ENCODE measurements at places on chromosomes 11 and 22.

DNA sequence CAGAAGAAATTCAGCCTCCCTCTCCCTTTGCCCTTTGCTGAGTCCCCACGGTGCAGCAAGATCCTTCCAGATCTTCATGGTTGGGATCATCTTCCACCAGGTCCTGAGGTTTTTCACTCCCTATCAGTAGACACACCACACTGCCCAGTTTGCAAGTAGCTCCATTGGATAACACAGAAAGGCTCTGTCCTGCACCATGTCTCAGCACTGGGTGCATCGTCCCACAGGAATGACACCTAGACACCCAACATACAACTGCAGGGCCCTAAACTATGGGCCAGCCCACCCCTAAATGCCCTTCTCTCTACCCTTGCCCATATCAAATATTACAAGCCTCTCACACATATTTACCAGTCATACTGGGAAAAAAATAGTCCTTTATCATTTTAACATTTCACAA is 9.4 kb downstream of the KLHL22 start:
- no peak for DNase-seq

- no peak for DNase-seq
Observed at GRCh38 chr22:24442352-24442744, 14.9 kb downstream of the ADORA2A start.

DNA sequence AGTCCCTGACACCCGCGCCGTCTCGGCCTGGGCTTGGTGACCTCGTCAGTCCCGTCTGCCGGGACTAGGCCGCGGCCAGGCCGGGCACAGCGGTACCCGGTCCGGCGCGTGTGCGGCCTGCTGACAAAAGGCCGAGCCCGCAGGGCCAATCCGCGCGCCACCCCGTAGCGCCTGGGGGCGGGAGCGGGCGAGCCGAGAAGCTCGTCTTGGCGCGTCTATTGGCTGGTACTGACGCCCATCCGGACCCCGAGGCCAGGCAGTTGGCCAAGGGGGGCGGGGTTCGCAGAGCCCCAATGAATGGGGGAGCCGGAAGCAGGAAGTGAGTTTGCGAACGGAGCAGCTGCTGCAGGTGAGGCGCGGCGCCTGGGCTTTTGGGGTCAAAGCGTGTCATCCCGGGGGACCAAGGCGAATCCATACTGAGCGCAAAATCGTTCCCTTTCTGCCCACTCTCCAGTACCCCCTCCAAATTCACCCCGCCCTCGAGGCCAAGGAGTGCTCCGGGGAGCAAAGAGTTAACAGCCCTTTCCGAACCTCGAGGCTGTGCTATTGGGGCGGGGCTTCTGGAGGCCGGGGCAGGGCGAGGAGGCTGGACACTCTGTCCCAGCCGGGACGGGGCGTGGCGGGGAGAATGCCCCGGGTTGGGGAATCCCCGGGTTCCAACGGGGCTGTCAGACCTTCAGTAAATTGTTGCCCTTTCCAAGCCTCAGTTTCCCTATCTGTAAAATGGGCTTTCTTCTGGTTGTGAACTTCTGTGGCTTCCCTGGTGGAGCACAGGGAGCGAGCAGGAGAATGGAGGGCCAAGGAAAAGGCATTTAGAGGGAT is at the start of gene DPP3:
Gene DPP3, plus strand, starts transcription at position 318 of the 822 bp plus-strand sequence. CDS start 1,767 bp downstream, outside the sequence.
- DNase-seq, result peak; percentile 99

- DNase-seq, result no peak
Observed at GRCh38 chr11:134497586-134497985, 85.5 kb upstream of the B3GAT1 start.

DNA sequence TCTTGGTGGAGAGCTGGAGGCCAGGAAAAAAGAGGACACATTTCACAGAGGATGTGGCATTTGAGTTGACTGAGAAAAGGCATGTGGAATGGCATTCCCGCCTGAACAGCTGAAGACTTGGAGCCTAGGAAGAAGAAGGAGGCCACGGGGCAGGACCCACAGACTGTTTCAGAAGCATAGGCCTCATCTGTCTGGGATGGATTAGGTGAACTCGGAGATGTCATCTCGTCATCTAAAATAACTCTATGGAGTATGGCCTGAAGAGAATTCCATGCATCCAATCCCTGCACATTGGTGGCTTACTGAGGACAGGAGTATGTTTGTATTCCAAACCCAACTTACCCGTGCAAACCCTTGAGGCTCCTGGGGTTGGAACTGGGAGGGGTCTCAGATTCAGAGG is 16.4 kb downstream of the SPATA19 start:
- no peak for DNase-seq

GRCh38 chr11:95335989-95336388 is 105.0 kb upstream of the SESN3 start:
- DNase-seq, result peak; percentile 11

DNA sequence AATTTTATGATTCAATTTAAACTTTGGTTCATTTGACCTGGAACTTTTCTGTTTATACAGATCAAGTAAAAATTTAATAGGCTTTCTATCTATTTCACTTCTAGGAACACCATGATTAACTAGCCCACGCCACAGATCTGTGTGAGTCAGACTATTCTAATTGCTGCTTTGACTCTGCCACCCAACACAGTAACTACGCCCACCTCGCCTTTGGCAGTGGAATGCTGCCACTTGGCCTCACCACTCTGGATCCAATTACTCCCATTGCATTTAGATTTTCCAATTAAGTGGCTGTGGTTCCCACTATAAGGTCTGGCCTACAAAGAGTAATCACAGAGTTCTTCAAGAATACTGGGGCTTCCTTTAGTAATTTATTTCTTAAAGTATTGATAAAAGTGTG is 46.6 kb upstream of the LIN7C start:
- no peak for DNase-seq

DNA sequence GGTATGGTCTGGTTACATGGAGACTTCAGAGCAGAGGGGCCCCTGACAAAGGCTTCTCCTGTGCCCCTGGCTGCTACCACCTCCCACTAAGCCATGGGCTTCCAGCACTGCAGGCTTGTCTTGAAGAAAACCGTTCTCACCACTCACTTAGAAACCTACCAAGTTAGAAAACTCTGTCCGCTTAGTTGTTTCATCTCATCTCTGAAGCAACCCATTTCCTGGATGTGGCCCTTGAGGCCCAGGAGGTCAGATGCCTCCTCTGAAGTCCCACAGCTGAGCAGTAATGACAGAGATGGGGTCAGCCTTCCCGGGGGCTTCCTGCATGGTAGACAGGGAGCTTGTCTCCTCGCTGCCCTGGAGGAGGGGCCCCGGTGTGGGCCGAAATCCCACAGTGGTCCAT is 12.9 kb downstream of the CSF2RB start:
- no peak for DNase-seq

DNA sequence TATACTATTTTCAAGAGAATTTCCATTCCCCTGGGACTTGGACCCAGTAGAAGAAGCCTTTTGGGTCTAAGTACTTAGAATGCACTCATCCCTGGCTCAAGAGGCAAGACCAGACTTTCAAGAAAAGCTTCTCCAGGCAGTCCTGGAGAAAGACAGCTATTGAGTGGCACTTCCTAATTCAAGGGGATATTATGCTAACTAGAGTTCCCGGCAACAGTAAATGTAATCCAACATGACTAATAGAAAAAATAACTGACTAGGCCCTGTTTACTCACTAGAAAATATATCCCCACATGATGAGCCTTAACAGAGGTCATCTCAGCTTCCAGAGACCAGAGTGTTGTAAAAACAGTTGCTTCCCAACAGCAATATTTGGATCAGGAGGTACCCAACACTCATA is 47.2 kb upstream of the AKIP1 start:
- DNase-seq, result no peak

GRCh38 chr11:104435494-104435893 is 271.5 kb upstream of the PDGFD start:
- DNase-seq, result peak; percentile 82

- DNase-seq, result no peak
Observed at GRCh38 chr11:74630043-74630442, 37.7 kb downstream of the POLD3 start.
